ENCODE measurements at places on chromosomes 5 and 9.

DNA sequence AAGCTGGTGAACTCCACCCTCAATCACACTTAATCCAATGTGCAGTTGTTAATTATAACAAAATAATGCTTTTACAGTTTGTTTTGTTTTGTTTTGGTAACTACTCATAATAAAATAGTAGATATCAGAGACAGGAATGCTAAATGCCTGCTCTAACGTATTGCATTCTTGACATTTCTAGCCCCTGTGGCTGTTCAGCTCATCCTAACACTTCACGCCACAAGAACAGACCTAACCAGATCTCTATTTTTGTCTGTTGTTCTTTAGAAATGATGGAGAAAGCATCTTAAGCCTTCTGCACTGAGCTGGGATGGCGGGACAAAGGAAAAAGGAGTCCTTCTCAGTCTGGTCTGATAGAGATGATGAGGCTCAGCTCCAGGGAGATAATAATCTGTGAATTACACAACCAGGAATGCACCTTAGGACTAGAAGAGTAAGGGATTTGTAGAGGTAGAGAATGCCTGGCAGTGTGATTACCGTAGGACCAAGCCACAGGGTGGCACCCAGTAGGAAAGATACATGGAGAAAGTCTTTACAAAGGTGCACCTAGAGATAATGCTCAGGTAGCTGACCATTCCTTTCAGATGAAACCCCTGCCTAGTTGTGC is 628.8 kb downstream of the PDE4D start:
- no peak for DNase-seq

DNA sequence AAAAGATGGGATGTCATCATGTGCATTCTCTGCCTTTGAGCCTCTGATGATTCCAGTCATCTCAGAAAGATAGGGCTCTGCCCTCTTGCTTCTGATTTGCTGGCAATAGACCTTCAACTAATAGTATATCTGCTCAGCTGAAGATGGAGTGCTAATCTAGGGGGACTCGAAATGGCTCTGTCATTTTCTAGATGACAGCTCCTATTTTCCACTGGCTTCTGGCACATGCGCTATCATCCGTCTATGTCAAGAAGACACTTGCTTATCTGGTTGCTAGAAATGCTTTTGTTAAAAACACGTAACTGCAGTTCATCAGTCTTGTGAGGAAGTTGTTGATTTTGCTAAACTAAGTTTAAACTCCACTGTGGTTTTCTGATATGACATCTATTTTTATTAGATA is 265.5 kb upstream of the ZNF608 start:
- no peak for DNase-seq

- DNase-seq, result no peak
These were observed 222.3 kb downstream of the PARP8 start for GRCh38 chr5:50888751-50889150.

- DNase-seq, result no peak
These were observed 263.4 kb downstream of the SEC61B start for GRCh38 chr9:99485459-99485858.

GRCh38 chr9:124359855-124360678 is 55.2 kb downstream of the PSMB7 start:
- no peak for DNase-seq

- no peak for DNase-seq
These were observed 10.3 kb upstream of the SLC6A18 start for GRCh38 chr5:1214936-1215220.

DNA sequence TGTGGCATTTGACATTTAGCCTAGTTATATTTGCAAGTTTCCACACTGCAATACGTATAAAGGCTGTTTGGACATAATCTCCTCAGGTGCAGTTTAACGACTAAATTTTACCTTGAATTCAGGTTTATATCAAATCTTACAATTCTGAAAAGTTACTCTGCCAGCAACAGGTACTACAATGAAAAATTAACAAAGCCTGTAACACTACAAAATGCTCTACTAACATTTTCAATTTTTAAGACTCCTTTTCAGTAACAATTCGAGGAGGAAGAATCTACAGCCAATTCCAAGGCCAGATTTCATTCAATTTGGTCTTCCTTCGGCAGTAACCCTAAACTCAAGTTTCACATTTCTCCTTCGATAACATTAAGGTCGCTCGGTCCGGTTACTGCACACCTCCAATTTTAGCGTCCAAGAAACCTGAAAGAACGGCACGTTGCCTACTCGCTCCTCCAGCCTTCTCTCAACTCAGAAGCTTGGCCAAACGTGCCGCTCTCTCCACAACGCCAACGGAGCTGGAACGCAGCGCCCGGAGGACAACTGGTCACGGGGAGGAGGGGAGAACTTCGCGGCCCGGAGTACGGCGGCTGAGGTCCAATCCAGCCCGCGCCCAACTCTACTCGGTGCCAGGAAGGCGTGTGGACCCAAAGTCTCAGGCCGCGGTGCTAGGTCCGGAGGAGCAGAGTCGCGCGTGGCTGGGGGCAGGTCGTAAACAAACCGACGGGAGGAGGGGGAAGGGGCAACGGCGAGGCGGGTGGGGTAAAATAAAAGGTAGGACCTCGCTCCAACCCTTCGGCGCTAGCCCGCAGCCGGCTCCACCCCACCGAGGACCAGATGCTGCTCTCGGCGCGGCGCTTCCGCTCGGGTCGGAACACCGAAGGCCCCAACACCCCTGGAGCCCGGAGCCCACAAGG is 681 bp downstream of the FNIP1 start:
- no peak for DNase-seq

DNA sequence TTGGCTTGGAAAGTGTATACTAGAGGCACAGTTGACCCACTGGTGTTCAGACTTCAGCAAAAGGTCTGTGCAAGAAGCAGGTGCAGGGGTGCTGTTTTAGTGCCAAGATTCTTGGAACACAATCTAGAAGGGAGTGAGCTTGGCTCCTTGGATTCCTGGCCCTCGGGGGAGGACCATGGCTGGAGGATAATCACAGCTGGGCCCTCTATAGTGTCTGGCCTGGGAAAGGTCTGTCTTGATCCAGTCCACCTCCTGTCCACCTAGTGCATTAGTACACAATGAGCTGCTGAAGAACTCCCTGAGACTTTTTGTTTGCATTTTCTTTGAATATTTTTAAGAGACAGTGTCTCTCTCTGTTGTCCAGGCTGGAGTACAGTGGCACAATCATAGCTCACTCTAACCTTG is 50.4 kb upstream of the PLPP1 start:
- DNase-seq, result no peak

GRCh38 chr9:100063185-100063584 is 35.6 kb downstream of the ERP44 start:
- no peak for DNase-seq

DNA sequence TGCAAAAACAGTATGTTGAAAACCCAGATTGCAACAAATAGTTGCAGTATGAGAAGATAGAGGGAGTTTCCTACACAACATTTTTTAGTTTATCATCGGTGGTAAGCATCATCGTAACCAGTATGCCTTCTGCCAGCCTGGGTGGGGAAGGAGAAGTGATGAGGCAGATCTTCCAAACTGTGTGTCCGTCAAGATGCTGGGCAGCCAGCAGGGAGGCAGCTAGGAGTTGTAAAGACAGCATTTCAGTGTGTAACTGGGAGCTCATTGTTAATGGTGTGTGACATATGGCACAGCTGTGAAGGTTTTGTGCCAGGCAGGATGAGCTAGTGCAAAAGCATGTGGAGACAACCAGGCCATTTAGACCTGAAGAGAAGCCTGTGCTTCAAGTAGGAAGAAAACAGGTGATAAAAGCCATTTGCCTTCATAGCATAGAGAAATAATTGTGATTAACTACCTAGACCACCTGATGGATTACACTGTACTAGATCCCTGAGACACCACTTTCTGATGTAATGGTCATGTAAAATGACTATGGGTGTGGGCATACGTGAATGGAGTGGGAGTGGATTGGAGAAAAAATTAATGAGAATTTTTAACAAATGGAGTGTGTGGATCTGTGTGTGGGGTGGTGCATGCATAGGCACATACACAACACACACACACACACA is 347.0 kb upstream of the ADAMTSL1 start:
- no peak for DNase-seq

DNA sequence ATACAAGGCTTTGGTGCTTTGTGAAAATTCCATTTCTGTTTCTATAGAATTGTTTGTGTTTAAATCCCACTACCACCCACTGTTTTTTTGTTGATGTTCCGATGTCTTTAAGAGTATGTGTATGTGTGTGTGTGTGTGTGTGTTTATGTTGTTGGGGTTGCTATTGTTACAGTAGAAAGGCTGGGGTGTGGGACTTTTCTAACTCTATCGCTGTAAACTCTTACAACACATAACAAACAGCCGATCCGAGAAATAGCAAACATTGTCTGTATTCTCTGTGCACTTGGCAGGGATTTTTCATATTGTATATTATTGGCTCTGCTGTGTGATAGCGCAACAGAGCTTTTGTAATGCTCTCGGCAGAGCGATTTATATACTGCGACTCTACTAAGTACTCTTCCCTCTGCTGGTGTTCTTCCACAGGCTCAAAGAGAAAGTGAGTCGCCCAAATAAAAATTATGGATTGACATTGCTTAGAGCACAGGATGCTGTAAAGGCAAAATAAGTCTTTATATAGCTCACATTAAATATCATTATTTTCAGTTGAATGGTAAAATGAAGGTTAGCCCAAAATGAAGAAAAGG is 492.2 kb upstream of the ARRDC3 start:
- no peak for DNase-seq

- no peak for DNase-seq
These were observed 30.4 kb upstream of the SLC2A8 start for GRCh38 chr9:127366594-127366993.

- no peak for DNase-seq
These were observed 15.0 kb upstream of the ORM1 start for GRCh38 chr9:114307899-114308267.

DNA sequence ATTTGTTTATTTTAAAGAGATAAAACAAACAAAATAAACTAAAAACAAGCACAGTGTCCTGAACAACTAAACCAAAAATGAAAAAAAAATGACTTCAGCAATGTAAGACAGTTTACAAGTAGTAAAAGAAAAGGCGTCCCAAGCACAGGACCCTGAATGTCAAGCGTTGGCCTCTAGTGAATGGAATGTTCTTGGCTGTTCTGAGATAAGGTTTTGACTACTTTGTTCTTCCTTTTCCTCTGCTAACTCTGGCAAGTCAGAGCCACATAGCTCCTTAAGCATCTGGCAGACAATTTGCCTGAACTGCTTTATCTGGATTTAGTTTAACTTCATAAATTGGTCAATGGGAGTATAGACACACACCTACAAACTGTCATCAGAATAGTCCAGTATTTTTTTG is 655.2 kb downstream of the ANXA1 start:
- no peak for DNase-seq

DNA sequence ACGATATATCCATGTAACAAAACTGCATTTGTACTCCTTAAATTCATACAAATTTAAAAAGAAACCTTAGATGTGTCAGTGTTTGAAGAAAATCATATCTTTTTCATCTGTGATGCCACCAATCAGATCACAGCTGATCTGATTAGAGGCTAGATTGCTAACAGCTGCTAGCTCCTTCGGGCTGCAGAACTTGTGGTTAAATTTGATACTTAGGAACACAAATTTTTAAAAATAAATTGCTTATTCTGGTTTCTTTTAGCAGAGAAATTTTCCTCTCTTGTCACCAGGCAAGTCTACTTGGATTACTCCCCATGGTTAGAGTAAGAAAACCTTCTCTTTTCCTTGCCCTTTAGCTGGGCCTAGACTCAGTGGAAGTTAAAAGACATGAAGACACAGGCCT is 94.6 kb upstream of the RANBP6 start:
- DNase-seq, result no peak

GRCh38 chr9:84154320-84154719 is 173.7 kb downstream of the RMI1 start:
- DNase-seq, result no peak

DNA sequence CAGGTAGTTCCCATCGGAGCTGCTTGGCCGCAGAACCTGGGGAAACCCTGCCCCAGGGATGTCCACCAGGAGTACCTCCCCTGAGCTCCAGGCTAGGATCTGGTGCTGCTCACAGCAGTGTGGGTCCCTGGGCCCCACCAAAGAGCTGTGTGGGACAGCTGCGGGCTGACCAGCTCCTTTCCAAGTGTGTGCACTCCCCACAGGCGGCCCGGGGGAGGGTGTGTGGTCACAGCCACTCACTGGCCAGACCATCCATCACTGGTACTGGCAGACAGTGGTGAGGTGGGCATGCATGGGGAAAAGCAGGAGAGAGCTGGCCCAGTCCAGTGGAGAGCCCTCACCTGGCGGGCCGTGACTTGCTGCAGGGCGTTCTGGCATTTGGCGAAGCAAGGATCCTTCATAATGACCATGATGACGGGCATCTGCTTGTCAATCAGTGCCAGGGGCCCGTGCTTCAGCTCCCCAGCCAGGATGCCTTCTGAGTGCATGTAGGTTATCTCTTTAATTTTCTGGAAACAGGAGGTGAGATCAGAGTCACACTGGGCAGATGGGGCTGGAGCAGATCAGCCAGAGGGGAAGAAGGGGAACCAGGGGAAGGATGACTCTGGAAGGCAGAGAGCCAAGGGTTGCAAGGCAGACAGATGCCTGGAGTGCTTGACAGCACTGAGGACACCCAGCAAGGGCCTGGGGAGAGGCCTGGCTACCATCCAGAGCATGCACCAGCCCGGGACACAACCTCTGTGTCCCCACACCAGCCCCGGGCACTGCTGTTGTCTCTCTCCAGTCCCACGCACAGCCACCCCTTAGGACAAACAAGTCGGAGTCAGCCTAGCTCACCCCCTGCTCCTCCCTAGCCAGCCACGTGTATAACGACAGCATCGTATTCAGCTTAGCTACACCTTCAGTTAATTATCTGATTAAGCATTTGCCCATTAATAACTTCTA is 12.8 kb upstream of the MAPK9 start:
- no peak for DNase-seq

DNA sequence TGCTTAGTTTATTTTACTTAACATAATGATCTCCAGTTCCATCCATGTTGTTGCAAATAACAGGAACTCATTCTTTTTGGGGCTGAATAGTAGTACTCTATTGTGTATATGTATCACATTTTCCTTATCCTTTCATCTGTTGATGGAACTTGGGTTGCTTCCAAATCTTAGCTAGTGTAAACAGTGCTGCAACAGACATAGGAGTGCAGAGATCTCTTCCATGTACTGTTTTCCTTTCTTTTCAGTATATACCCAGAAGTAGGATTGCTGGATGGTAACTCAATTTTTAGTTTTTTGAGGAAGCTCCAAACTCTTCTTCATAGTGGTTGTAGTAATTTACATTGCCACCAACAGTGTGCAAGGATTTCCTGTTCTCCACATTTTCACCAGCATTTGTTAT is 138.8 kb upstream of the POC5 start:
- DNase-seq, result no peak

GRCh38 chr5:174211277-174211626 is 165.7 kb downstream of the NSG2 start:
- no peak for DNase-seq

Measured in cortex of kidney (tissue), 1 donor.